CD4-positive, alpha-beta T cell treated with Interleukin-4 for 1 hour (primary cell): ENCODE measurements at places on chromosomes 1 and 21.

- no peak for DNase-seq
Observed at GRCh38 chr1:20160034-20160433, 20.9 kb downstream of the PLA2G2F start.

DNA sequence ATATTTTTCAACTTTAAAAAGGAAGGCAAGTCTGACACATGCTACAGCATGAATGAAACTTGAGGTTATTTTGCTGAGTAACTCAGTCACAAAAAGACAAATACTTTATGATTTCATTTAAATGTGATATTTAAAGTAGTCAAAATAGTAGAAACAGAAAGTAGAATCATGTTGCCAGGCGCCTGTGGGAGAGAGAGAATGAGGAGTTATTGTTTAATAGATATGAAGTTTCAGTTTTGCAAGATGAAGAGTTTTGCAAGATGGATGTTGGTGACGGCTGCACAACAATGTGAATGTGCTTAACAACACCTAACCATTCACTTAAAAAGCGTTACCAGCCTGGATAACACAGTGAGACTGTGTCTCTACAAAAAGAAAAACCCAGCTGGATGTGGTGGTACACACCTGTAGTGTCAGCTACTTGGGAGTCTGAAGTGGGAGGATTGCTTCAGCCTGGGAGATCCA, 20.7 kb upstream of the ATP1A1 start:
- peak; percentile 13 for DNase-seq

DNA sequence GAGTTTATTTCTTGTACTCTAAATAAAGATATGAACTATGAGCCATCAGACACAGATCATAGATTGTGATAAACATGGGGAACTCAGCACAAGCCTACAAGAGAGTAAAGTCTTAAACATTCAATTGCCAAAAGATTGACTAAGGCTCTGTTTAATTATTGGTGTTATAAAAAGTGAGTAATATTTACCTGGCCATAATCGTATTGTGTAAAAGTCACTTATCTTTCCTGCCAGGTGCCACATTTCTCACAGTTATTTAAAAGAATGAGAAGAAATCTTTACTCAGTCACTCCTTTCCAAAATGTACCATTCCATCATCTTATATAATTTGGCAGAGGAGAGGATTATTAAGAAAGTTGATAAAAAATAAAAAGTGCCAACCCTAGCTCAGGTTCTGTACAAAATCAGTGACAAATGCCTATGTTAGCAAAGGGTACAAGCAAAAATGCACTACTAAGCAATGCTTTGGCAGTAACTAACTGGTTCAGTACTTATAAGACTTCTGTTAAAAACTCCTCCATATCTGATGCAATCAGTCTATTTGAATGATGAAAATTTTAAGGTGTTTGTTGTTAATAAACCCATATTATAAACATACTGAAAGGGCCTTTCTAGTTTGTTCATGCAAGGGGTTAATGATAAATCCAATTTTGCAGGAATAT, 5.8 kb upstream of the NR5A2 start:
- no peak for DNase-seq

GRCh38 chr1:28750330-28750729, 13.6 kb downstream of the YTHDF2 start:
- DNase-seq = no peak

DNA sequence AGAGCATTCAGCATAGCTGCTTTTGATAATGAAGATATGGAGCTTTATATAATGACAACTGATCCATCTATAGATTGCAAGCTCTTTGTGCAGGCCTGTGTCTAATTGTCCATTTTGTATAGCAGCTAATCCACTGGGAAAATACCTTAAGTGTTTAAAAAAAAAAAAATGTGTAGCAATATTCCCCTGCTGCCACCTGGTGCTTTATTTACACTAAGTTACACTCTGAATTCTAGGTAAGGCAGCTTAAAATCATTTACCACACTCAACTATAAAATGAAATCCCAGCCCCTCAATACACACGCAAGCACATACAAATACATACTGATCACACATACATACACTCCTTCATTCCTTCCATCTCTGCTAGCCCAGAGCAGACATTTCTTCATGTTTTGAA, 49.1 kb upstream of the BCL9 start:
- no peak for DNase-seq

GRCh38 chr1:233959102-233959501, 54.6 kb downstream of the SLC35F3 start:
- DNase-seq = no peak

DNA sequence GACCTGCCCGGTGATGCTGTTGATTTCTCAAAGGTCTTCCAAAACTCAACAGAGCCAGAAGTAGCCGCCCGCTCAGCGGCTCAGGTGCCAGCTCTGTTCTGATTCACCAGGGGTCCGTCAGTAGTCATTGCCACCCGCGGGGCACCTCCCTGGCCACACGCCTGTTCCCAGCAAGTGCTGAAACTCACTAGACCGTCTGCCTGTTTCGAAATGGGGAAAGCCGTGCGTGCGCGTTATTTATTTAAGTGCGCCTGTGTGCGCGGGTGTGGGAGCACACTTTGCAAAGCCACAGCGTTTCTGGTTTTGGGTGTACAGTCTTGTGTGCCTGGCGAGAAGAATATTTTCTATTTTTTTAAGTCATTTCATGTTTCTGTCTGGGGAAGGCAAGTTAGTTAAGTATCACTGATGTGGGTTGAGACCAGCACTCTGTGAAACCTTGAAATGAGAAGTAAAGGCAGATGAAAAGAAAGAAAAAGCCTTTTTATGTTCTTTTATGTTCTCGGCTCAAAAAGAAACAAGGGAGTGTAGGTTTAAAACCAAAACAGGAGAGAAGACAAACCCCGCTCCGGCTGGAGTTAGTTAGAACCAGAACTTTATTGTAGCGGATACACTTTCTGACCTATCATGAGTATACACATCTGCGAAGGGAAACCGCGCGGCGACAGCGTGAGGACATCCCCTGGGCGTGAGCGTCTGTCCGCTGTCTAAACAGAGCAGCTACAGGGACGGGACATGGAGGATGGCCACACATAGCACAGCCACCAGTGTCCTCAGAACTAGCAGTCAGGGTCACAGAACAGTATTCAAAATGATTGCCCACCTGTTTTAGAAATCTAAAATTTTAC, 77.1 kb downstream of the PIK3CD start:
- DNase-seq = peak; percentile 60

- no peak for DNase-seq
Observed at GRCh38 chr21:29942034-29942433, 2.2 kb upstream of the GRIK1 start.

- DNase-seq = no peak
Observed at GRCh38 chr1:180778782-180779398, 133.8 kb upstream of the KIAA1614 start.

- no peak for DNase-seq
Observed at GRCh38 chr1:220974431-220974830, 95.2 kb downstream of the HLX start.
